ENCODE measurements at places on chromosomes 5 and 9.

GRCh38 chr5:2017540-2018389 is 135.0 kb upstream of the IRX4 start:
- DNase-seq, result no peak

GRCh38 chr9:113658545-113658895 is 195.0 kb downstream of the RGS3 start:
- no peak for DNase-seq

GRCh38 chr5:133734916-133735315 is 122.6 kb upstream of the FSTL4 start:
- DNase-seq, result no peak

GRCh38 chr5:90305041-90305720 is 104.4 kb downstream of the CETN3 start:
- no peak for DNase-seq

DNA sequence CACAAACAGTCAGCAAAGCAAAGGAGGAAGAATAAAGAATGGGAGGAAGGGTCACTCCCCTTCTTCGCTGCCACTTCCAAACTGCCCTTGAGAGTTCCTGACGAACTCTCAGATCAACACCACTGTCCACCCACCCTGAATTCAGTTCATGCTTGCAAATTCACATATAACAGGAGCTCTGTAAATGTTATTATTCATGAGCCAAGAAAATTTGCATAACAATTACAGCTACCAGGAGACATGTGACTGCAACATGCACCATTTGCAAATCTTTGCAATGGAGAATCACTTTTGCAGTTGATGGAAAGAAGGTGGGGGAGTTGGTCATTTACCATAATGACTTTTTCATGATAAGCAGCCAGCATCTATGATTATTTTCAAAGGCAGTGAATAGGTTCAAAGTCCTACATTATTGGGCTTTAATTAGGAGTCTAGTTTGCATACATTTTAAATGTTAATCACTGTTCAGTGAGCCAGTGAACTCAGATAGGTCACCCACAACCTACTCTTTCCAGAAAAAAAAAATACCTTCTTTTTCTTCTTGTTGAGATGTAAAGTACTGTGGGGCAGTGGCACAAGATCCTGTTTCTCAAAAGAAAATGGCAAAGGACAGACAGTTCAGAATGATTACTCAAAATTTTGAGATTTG is 149.7 kb downstream of the CAAP1 start:
- no peak for DNase-seq

GRCh38 chr5:74056107-74056788 is 430.3 kb downstream of the ARHGEF28 start:
- DNase-seq, result no peak

GRCh38 chr5:36881807-36882206 is 5.2 kb downstream of the NIPBL start:
- DNase-seq, result no peak

DNA sequence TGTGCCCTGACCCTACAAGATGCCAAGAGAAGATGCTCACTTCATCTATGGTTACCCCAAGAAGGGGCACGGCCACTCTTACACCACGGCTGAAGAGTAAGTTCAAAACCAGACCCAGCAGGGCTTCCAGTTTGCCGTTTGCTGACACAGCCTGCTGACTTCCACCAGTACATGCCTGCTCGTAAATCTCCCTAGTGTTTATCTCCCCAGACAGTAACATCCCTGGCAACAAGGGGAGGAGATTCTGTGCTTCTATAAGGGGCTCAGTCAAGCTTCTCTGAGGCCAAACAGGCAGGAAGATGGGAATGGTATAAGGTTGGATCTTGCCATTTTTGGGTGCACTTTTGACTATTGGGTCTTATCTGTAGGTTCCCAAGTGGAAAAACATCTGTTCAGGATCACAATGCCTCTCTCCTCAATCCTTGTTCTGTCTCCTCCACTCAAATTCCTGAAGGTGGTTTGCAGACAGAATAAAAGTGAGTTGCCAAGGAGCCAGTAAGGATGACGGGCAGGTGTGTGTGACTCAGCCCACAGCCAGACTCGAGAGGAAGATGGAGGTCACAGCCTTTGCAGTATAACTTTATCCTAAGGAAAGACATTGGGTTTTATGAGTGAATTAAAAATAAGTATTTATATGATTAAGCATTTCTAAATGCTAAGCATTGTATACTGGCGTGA is 1.9 kb downstream of the MLANA start:
- DNase-seq, result peak; percentile 48

DNA sequence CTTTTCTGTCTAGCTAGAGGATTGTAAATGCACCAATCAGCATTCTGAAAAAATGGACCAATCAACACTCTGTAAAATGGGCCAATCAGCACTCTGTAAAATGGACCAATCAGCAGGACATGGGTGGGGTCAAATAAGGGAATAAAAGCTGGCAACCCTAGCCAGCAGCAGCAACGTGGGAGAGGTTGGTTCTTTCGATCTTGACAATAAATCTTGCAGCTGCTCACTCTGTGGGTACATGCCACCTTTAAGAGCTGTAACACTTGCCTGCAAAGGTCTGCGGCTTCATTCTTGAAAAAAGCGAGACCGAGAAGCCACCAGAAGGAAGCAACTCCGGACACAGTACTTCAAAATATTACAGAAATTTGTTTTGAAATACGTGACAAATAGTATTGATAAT is 424.6 kb upstream of the CDH9 start:
- DNase-seq, result no peak

- DNase-seq, result no peak
Observed at GRCh38 chr9:119902611-119903010, 533.4 kb upstream of the BRINP1 start.

DNA sequence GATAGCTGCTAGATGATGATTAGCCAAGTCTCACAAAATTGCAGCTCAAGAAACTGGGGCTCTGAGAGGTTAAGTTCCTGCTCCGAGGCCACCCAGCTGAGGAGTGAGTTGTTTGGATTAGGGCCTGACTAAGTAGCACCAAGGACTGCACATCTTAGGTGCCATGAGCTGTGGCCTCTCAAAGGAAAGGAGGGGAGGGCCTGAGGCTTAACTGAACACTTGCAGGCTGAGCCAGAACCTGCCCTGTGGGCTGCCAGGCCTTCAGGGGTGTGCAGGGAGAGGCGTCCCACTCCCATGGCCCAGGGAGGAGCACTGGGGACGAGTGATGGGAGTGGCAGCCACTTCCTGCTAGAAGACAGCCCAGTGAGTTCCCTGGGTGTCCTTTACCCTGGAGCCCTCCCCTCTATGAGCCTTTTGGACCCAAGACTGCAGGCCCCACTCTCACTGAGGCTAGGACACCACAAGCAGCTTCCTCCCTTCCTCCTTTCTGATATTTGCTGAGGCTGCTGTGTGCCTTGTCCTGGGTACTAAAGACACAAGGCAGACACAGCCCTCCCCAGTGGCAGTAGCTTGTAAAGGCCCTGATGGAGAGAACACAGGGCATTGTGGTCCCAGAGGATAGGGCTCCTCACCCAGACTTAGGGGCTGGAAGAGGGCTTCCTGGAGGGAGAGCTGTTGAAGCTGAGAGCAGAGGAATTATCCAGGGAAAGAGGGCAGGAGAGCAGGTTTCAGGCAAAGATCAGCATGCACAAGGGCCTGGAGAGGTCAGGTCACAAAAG is 22.1 kb downstream of the LMX1B start:
- no peak for DNase-seq

- peak; percentile 75 for DNase-seq
Observed at GRCh38 chr9:105405514-105406131, 42.2 kb upstream of the FSD1L start.

GRCh38 chr9:128916204-128916603 is 4.6 kb upstream of the PHYHD1 start:
- DNase-seq, result no peak

DNA sequence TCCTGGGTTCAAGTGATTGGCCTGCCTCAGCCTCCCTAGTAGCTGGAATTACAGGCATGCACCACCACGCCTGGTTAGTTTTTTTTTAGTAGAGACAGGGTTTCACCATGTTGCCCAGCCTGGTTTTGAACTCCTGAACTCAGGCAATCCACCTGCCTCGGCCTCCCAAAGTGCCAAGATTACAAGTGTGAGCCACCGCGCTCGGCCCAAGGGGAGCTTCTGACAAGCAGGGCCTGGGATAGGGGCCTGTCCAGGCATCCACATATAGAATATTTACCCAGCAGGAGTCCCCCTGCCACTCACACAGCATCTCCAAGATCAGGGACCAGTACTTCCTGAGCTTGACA is 10.1 kb downstream of the IRF1 start:
- no peak for DNase-seq

- no peak for DNase-seq
Observed at GRCh38 chr5:14678773-14679334, 14.3 kb downstream of the OTULIN start.

- peak; percentile 87 for DNase-seq
Observed at GRCh38 chr9:16030528-16031185, 477.8 kb downstream of the CCDC171 start.

DNA sequence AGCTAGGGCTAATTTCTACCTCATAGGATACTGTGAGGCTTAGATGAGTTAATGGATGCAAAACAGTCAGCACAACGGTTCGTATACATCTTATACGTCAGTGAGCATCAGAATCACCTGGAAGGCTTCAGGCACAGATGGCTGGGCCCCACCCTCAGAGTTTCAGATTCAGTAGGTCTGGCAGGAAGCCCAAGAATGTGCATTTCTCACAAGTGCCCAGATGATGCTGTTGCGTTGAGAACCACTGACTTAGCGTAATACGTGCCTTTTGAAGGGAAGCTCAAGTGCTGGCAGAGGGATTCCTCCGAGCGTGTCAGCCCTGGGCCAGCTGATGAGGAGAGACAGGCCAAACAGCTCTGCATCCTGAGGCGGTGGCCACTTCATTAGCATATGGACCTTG is 117.1 kb upstream of the WWC1 start:
- no peak for DNase-seq

DNA sequence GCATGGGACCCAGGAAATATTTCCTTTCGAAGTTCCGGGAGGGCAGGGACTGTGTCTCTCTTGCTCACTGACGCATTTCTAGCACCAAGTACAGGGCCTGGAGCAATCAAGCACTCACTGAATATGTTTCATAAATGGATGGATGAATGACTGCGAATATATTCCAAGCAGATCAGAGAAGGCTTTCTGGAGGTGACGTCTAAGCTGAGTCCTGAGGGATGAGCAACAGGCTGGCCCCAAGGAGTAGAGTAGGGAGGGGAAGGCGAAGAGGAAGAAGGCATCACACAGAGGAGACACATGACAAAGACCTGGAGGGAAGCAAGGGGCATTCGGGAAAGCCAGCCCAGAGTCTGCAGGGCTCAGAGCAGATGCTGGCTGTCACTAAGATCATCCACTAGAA is 13.9 kb downstream of the ANXA6 start:
- no peak for DNase-seq

GRCh38 chr5:119864286-119864685 is 234.9 kb downstream of the FAM170A start:
- DNase-seq, result no peak

DNA sequence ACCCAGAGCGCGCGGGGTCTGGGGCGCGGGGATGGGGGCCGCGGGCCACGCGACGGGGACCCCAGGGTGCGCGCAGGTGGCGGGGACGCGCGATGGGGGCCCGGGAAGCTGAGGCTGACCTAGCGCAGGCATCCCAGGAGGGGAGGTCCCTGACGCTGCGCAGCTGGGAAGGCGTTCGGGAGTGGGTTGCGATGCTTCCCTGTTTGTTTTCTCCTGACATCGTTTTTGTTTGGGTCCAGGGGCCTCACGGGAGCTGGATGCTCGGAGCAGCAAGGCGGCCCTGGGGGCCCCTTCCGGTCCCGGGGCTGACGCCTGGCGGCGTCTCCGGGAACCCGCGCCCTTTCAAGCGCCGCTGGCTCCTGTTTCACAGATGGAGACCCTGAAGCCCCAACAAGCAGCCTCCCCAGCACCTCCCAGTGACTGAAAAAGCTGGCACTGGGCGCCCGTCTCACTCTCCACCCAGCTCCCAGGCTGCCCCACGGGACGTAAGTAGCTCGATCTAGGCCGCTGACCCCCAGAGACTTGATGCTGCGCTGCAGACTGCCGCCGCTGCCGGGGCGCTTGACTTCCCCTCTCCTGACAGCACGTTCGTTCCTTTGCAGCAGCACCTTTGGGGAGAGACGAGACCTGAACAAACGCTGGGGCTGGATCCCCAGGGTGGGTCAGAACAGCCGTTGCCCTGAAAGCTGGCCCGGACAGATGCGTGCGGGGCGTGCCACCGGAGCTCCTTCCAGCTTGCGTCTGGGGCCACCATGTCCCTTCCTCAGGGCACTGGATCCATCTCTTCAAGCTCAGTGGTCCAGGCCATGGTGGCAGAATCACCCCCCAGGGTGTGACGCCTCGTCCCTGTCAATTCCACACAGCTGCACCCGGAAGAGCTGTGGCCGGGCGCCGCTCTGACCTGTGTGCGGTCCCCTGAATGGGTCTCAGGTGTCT is 593 bp downstream of the BRD3OS start:
- peak; percentile 52 for DNase-seq

DNA sequence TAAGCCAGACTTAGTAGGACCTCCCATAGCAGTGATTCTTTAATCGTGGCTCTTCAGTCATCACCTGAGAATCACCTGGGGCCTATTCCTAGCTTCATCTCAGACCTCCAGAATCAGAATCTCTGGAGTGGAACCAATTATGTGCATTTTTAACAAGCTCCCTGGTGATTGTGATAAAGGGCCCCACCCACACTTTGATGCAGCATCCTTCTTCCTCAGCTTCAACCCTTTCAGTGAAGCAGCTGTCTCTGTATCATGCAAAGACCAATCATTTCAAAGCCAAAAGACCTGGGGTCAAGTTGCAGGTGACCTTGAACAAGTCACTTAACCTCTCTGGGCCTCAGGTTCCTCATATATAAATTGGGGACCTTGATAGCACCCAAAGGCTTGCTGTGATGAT is 17.1 kb downstream of the FBXO10 start:
- no peak for DNase-seq

DNA sequence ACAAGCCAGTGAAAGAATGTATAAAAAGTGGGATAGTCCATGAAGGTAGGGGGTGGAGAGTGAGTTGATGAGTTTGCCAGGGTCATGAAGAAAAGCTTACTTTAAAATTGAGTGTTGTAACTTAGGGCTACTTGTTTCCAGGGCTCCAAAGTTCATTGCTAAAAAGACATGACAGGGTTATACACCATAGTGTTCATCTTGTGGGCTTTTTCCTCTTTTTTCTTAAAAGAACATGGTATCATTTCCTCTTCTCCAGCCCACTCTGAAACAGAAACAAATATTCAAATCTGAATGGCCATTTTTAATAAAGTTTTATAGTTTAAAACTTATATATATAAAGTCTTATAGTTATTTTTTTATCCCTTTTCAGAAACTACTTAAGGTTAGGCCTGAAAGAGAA is 115.7 kb upstream of the SMC2 start:
- no peak for DNase-seq

GRCh38 chr5:154677921-154678320 is 77.3 kb upstream of the LARP1 start:
- DNase-seq, result no peak

GRCh38 chr5:35416217-35416988 is 186.1 kb upstream of the PRLR start:
- no peak for DNase-seq

GRCh38 chr9:131395157-131396098 is 1.5 kb downstream of the PRRC2B start:
- DNase-seq, result peak; percentile 39

GRCh38 chr9:114433720-114434255 is 46.0 kb upstream of the AKNA start:
- no peak for DNase-seq
